SK-MEL-5 (cell line): ENCODE measurements at places on chromosomes 16 and 17. TPM values are rescaled to one million over a fixed set of nuclear protein-coding genes. Genes with fewer than 3 reads are reported as not detected.

Gene PRSS53
- 0.40 and 0.50 TPM in 2 replicates for total RNA-seq

Gene CEMP1
- total RNA-seq, result not detected in 2 replicates

Gene SLC22A31
- 0.77 TPM in 1 of 2 replicates, not detected in the other for total RNA-seq

Gene TBC1D26
- total RNA-seq, result not detected in 2 replicates

Gene SYCE1L
- total RNA-seq, result not detected in 2 replicates

Gene SLFN14
- total RNA-seq, result not detected in 2 replicates

Gene FBXW10B
- 0.16 TPM in 1 of 2 replicates, not detected in the other for total RNA-seq

Gene CBX1
- total RNA-seq, result 43.9 and 47.2 TPM in 2 replicates

Gene PSMD7
- 56.1 and 77.4 TPM in 2 replicates for total RNA-seq

Gene LRRC37A
- total RNA-seq, result 2.3 and 2.5 TPM in 2 replicates

Gene COX6A2
- not detected in 2 replicates for total RNA-seq

Gene PRR35
- not detected in 2 replicates for total RNA-seq

Gene TNFRSF13B
- total RNA-seq, result not detected in 2 replicates

Gene GPRC5C
- 0.45 TPM in 1 of 2 replicates, not detected in the other for total RNA-seq

Gene TSPAN10
- 70.6 and 85.2 TPM in 2 replicates for total RNA-seq

Gene BFAR
- total RNA-seq, result 213 and 225 TPM in 2 replicates

Gene OR4D1
- not detected in 2 replicates for total RNA-seq

Gene EMP2
- 59.9 and 61.6 TPM in 2 replicates for total RNA-seq

Gene CSH1
- total RNA-seq, result not detected in 2 replicates

Gene SOST
- total RNA-seq, result not detected in 2 replicates

Gene KRTAP1-5
- total RNA-seq, result not detected in 2 replicates

Gene KRT40
- total RNA-seq, result not detected in 2 replicates

Gene ORC6
- 24.4 and 26.2 TPM in 2 replicates for total RNA-seq

Gene SLC5A11
- total RNA-seq, result 0.05 TPM in 1 of 2 replicates, not detected in the other

Gene SLC35B1
- total RNA-seq, result 91.6 and 109 TPM in 2 replicates
